ENCODE measurements at places on chromosomes 2 and 18.
A peak's percentile ranks its signal among the peaks of the same experiment; 100 is the strongest.

DNA sequence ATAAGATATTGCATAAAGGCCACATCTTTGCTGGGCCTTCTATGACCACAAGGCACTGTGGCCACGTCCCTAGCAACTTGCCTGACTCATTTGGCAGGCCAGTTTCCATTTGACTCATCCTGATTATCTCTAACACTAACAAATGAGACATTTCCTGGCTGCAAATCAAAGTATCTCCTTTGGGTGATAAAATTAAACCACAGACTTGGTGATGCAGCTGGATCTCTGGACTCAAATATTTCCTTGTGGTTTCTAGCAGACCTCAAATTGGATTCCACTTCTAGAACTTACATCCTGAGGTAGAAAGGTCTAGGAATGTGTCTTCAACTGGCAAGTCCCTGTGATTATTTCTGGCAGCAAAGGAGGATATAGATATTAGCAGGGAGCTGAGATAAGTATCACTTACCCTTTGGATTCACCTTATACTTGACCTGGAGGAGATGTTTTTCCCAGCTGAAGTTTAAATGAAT, 167.9 kb upstream of the NXPH2 start:
- DNase-seq: no peak

DNA sequence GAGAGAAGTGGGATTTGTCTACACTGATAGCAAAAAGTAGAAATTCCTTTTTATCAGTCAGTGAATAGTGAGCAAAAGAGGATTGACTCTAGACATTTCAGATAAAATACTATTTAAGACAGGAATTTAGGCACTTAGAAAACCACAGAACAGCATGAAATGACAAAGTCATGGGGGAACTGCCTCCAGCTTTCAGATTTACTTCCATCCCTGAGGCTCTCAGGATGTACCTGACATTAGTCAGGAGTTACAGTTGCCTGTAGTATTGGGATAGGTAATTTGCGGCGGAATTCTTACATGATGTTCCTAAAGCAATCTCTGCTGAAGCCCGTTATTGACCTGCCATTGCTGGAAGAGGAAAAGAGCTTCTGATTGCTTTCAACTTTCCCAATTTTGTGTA, 337.1 kb upstream of the MAP2 start:
- DNase-seq: no peak

GRCh38 chr2:39160982-39161381, 40.1 kb upstream of the SOS1 start:
- DNase-seq: no peak

- DNase-seq: no peak
Observed at GRCh38 chr18:40088130-40088529, 1866.9 kb upstream of the PIK3C3 start.

DNA sequence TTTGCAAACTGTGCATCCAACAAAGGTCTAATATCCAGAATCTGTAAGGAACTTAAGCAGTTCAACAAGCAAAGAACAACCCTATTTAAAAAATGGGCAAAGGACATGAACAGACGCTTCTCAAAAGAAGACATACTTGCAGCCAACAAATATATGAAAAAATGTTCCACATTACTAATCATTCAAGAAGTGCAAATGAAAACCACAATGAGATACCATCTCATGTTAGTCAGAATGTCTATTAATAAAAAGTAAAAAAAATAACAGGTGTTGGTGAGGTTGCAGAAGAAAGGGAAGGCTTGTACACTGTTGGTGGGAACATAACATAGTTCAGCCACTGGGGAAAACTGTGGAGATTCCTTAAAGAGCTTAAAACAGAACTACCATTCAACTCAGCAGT, 126.2 kb downstream of the NAT8 start:
- no peak for DNase-seq

DNA sequence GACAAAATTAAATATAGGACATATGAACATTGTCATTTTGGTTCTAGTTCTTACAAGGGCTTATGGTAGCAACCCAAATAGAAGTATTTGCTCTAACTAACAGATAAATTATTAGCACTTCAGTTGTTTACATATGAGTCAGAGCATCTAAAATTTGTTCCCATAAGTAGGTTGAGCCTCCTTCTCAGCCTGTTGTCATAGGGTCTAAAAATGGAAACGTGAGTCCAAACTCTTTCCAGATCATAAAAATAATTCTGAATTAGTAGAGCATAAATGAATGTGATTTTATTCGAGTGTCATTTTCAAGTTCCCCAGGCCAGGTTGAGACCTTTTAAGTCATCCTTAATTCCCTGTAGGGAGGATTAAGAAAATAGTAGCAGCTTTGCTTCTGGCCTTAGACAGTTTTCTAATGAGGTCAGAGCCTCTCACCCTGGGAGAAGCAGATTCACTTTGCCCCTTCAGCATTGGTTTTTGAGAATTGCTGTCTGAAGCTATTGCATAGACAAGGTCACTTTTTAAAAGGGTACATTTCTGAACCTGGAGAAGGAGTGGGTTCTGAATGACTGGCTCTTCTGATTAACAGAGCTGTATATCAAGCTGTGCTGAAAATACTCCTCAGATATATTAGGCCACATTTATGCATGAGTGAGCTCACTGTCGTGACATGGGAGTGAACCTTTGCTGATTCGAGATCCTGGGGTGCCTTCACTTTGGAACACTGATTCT, 164.3 kb downstream of the NEDD4L start:
- DNase-seq: no peak

- no peak for DNase-seq
Observed at GRCh38 chr2:238242731-238243495, 3.1 kb upstream of the HES6 start.

- DNase-seq: no peak
Observed at GRCh38 chr2:189214484-189214883, 34.9 kb upstream of the COL5A2 start.

DNA sequence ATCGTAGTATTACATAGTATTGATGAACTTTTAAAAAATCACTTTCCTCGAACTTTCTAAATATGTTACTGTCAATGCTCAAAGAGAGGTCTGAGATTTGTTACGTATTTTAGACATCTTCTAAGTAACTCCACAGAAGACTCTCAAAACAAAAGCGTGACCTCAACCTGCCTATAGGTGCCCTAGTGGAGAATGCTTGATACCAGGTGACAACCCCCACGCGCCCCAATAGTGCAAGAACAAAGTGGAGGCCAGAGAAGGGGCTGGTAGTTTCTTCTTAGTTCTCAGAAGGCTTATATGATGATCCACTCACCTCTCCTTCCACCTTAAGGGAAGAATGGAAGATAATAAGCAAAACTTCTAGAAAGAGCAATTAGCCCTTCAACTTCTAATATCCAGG, 102.6 kb downstream of the ANKRD44 start:
- no peak for DNase-seq

DNA sequence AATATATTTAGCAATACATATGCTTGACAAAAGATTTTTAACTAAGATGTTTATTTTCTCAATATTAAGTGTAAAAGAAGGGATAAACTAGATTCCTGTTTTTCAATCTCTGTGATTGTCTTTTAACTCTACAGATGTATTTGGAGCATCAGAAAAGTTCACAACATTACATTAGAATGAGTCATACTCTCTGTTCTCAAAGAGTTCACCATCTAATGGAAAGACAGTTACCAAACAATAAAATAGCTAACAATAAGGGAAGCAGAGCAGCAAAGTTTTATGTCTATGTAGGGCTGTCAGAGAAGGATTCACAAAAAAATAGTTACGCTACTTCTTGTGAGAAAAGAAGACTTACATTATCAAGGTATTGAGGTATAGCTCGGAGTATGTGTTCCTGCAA, 109.2 kb upstream of the MAP2 start:
- DNase-seq: no peak

- peak; percentile 16 for DNase-seq
Observed at GRCh38 chr2:170582313-170582712, 132.8 kb upstream of the SP5 start.

DNA sequence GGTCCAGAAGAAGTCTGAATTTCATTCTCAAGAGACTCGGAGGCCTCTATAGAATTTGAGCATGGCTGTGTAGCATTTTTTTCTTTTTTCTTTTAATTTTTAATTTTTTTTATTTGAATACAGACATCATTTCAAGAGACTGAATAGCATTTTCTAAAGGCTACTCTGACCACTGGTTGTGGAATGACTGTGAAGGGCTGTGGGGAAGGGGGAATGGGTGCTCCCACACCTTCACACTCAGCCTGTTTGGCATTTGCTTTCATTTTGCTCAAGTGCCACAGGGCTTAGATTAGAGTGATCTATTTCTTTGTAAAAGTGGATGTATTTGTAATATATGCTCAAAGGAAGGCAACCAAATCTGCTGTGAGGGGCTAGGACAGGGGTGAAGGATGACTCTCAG, 142.0 kb upstream of the SPOPL start:
- no peak for DNase-seq

DNA sequence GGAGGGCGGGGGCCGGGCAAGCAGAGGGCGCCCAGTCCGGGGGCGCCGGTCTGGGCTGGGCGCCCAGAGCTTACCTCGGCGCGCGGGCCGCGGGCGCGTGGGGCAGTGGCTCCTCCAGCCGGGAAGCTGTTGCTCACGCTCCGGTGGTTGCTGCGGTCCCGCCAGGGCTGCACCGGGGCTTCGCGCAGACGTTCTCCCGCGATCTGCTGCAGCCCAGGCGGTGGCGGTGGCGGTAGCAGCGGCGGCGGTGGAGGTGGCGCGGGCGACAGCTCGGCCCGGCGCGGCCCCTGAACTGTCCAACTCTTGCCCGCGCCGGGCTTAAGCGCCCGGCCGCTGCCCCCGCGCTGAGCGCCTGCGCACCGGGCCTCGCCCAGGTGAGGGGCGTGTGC, 391 bp downstream of the ZNF385B start:
- DNase-seq: no peak

DNA sequence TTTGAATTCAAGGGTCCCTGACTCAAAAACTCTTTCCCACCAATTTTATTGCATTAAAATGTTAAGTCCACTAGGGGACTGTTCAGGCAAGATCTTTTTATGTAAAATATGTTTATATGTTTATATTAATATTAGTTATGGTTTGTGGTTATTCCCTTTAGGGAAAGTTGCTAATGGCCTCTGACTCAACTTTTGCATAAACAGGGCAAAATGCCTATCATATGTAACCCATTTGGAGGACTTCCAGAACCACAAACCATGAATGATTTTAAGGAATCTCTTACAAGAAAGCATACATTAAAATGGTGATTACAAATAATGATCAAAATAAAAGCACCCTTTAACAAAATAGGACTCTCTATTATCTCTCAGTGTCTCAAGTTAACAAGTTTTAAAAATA, 1484.5 kb upstream of the ZEB2 start:
- DNase-seq: no peak

All from suppressor macrophage treated with lipopolysaccharide for 1 hour (primary cell).